ENCODE measurements at places on chromosomes 12 and 14. TPM values are rescaled to one million over a fixed set of nuclear protein-coding genes. Genes with fewer than 3 reads are reported as not detected.

GRCh38 chr12:48092611-48093010, 13.3 kb downstream of the SENP1 start:
- no peaks in the 10 kb centered on the region for H3K4me1 ChIP-seq
- no peak overlapping the region for H3K27ac ChIP-seq
- H3K4me3 ChIP-seq, result no peak overlapping the region
- no peaks in the 10 kb centered on the region for H3K27me3 ChIP-seq
- peak; percentile 50 for DNase-seq

Gene GALNT9
- polyA plus RNA-seq, result 0.12 TPM

GRCh38 chr14:102316338-102316742, 3.2 kb upstream of the ZNF839 start:
- peak overlapping the region; percentile 45 for H3K4me3 ChIP-seq
- H3K36me3 ChIP-seq, result no peaks in the 10 kb centered on the region
- H3K4me1 ChIP-seq, result peaks cover 15% of the 10 kb centered on the region
- H3K27me3 ChIP-seq, result no peaks in the 10 kb centered on the region
- peak; percentile 75 for DNase-seq
- peak overlapping the region; percentile 49 for H3K27ac ChIP-seq

GRCh38 chr12:4228122-4228580, 45.4 kb upstream of the CCND2 start:
- no peaks in the 10 kb centered on the region for H3K36me3 ChIP-seq
- H3K27me3 ChIP-seq, result peaks cover 5% of the 10 kb centered on the region
- H3K4me3 ChIP-seq, result no peak overlapping the region
- H3K4me1 ChIP-seq, result no peaks in the 10 kb centered on the region
- no peak overlapping the region for H3K27ac ChIP-seq

Gene RIPK3
- not detected for polyA plus RNA-seq

DNA sequence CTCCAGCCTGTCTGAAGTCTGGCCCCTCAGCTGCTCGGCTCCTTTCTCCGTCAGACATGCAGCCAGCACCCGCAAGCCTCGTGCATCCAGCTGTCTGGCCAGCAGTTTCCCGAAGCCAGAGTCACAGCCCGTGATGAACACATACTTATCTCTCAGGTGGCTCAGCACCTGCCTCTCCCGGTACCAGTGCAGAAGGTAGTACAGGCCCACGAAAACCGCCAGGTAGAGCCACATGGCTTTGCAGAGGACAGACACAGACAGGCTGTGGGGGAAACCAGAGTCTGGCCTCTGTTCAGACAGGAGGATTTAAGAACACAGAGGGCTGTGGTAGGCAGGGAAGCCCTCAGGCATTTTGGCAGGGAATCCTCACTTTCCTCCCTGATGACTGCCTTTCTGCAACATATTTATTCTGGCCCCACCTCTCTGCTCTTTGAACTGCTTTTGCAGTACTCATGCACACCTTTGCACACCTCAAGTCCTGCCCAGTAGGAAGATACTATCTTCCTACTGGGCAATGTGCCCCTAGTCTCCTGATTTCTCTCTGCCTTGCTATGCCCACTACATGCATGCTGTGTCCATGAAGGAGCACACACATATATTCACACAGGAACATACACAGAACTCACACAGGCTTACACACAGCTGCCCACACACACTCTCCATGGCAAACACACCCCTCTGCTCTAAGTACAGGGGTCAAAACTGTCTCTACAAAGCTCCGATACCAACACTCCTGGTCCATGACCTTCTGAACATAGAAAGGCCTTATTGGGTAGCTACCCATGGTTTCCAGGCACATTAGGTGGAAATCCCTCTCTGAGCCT, at the start of gene RDH16:
RDH16 (minus strand) TSS at position 380 of the 824 bp plus-strand sequence; CDS start at position 234, 146 bp downstream.
- no peaks in the 10 kb centered on the region for H3K4me1 ChIP-seq
- DNase-seq, result no peak
- H3K36me3 ChIP-seq, result no peaks in the 10 kb centered on the region
- no peak within 1 kb of the TSS for H3K27ac ChIP-seq
- H3K4me3 ChIP-seq, result no peak within 1 kb of the TSS

DNA sequence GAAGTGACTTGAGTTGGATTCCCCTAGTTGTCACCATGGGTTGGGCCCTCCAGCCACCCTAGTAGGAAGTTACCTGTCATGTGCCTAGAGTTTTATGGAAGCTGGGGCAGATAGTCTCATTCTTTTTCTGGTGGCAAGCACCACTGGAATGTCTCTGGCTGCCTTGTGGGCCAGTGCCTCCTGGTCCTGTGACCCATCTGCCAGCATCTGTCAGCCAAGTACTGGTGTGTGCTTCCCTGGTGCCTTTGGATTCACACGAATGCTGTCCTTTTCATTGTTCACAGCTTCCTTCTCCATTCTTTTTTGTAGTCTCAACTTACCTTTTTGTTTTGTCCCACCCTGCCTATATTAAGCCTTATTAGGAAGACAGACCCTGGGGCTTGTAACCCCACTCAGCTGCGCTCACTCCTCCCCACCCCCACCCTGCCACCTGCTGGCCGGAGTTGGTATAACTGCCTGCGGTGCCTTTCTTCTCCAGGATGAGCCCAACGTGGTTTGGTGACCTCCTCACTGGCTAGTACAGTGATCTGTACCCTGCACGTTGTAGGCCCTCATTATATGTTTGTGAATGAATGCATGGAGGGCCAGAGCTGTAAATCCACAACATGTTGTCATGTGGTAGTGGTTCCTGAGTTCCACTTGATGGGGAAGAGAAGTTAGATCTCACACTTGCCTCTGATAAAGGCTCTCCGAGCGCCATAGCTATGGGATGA, 125.7 kb downstream of the TSPAN9 start:
- H3K4me3 ChIP-seq, result no peak overlapping the region
- DNase-seq, result peak; percentile 34
- peaks cover 8% of the 10 kb centered on the region for H3K4me1 ChIP-seq
- H3K27me3 ChIP-seq, result peaks cover 6% of the 10 kb centered on the region
- no peak overlapping the region for H3K27ac ChIP-seq

- H3K27me3 ChIP-seq, result peaks cover 63% of the 10 kb centered on the region
- no peak for DNase-seq
- H3K4me3 ChIP-seq, result no peak overlapping the region
- H3K36me3 ChIP-seq, result no peaks in the 10 kb centered on the region
- H3K27ac ChIP-seq, result no peak overlapping the region
These were observed 168.3 kb downstream of the DAD1 start for GRCh38 chr14:22420598-22421186.

- peak; percentile 37 for DNase-seq
- H3K27ac ChIP-seq, result no peak overlapping the region
- no peak overlapping the region for H3K4me3 ChIP-seq
- no peaks in the 10 kb centered on the region for H3K36me3 ChIP-seq
These were observed 17.1 kb upstream of the EMP1 start for GRCh38 chr12:13179211-13180074.

DNA sequence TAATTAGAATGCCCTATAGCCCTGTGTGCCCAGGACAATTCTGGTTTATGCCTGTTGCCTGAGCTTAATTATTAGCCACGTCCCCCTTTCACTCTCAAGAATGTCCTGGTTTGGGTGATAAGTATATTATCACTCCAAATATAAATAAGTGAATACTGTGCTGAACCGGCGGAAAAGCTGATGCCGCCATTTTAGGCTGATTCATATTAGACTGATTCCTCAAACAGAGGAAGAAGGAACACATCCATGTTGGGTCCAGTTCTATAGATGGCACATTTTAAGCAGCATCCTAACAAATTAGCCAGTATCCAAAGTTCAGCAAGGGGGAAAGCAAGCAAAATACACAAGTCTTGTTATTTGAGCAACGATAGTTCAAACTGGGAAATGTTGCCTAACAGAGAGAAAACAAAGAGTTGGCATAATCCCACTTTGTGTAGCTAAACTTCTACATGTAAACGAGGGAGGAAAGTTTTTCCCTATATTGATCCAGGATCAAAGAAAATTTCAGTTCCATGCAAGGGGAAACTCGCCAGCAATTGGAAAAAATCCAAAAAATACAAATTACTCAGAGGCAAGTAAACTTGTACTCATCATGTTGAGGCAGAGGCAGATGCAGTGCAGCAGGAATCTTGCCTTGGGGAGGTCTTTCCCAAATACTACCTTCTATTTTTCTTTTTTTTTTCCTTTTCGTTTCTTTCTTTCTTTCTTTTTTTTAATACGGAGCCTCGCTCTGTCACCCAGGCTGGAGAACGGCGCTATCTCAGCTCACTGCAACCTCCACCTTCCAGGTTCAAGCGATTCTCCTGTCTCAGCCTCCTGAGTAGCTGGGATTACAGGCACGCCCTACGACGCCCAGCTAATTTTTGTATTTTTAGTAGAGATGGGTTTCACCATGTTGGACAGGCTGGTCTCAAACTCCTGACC, 96.2 kb downstream of the ITPR2 start:
- H3K4me1 ChIP-seq, result no peaks in the 10 kb centered on the region
- H3K36me3 ChIP-seq, result no peaks in the 10 kb centered on the region
- H3K4me3 ChIP-seq, result no peak overlapping the region
- H3K27ac ChIP-seq, result no peak overlapping the region

- no peak overlapping the region for H3K27ac ChIP-seq
- peaks cover 4% of the 10 kb centered on the region for H3K4me1 ChIP-seq
- H3K36me3 ChIP-seq, result peaks cover 22% of the 10 kb centered on the region
These were observed 59.5 kb downstream of the SEL1L start for GRCh38 chr14:81474148-81474492.

- peaks cover 4% of the 10 kb centered on the region for H3K36me3 ChIP-seq
- no peak for DNase-seq
- no peak overlapping the region for H3K4me3 ChIP-seq
These were observed 7.7 kb downstream of the RARG start for GRCh38 chr12:53224061-53224896.

DNA sequence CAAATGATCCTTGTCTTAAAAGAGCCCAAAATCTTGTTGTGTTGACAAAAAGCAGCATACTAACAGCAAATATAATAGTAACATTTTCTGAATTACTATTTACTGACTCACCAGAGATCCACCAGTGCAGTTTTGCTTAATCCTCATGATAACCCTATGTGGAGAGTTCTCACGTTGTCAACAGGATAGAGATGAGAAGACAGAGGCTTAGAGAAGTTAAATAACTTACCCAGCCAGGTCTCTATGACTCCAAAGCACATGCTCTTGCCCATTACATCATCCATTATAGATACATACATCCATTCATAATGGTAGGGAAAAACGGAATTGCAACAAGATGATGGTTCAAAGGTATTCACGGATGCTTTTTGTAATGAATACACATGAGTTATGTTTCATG, 111.9 kb downstream of the PAX9 start:
- H3K36me3 ChIP-seq, result no peaks in the 10 kb centered on the region
- H3K27me3 ChIP-seq, result no peaks in the 10 kb centered on the region
- no peaks in the 10 kb centered on the region for H3K4me1 ChIP-seq
- no peak overlapping the region for H3K4me3 ChIP-seq
- no peak overlapping the region for H3K27ac ChIP-seq

DNA sequence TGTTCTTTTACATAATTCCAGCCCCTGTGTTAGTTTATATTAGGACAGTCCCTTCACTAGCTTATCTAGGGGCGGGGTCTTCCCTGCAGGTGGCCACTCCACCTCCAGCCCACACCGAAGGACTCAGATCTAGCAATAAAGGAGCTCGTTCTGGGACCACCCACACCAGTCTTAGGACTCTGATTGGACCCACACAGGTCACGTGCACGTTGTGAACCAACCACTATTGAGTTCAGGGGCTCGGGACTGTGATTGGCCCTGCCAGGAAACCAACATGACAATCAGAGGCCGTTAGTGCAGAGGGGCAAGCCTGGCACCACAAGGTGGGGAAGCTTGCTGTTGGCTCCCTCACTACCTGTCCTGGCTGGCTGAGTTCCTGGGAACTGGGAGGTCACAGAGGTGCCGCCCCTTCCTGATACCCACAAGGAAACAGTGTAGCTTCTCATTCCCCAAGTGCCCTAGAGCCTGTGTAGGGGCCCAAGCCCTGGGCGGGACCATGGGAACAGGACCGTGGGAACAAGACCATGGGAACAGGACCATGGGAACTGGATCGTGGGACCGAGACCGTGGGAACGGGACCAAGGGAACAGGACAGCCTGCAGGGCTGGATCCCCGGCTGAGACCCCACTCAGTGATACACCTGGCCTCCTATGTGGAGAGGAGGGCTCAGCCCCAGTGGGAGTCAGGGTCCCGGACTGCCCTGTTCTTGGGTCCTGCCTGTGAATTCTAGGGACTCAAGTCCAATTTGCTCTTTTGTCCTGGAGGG, 297.8 kb downstream of the ADGRD1 start:
- H3K4me3 ChIP-seq, result no peak overlapping the region
- H3K4me1 ChIP-seq, result no peaks in the 10 kb centered on the region
- H3K36me3 ChIP-seq, result no peaks in the 10 kb centered on the region
- no peak overlapping the region for H3K27ac ChIP-seq
- DNase-seq, result no peak
- no peaks in the 10 kb centered on the region for H3K27me3 ChIP-seq

GRCh38 chr12:101379149-101379548, 28.4 kb downstream of the ARL1 start:
- H3K36me3 ChIP-seq, result peaks cover 32% of the 10 kb centered on the region
- DNase-seq, result no peak
- H3K27ac ChIP-seq, result no peak overlapping the region
- H3K4me1 ChIP-seq, result no peaks in the 10 kb centered on the region

Gene RNASE8
- not detected for polyA plus RNA-seq

All from IMR-90 (cell line).